ENCODE measurements at places on chromosomes 7 and 10.

DNA sequence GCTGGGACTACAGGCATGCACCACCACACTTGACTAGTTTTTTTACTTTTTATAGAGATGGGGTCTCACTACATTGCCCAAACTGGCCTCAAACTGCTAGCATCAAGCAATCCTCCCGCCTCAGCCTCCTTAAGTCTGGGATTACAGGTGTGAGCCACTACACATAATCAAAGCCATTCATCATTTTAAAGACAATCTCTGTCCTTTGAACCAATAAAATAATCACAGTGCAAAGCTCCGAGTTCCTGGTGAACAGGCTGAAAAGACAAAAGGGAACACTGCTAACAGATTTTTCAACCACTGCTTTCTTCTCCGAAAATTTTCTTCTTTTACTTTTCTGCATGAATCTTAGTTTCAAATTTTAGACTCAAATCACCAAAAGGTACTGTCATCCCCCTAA lies 58.5 kb downstream of the PARD3 start:
- no peak for DNase-seq

GRCh38 chr7:144786522-144786921 lies 49.3 kb downstream of the TPK1 start:
- DNase-seq: no peak

DNA sequence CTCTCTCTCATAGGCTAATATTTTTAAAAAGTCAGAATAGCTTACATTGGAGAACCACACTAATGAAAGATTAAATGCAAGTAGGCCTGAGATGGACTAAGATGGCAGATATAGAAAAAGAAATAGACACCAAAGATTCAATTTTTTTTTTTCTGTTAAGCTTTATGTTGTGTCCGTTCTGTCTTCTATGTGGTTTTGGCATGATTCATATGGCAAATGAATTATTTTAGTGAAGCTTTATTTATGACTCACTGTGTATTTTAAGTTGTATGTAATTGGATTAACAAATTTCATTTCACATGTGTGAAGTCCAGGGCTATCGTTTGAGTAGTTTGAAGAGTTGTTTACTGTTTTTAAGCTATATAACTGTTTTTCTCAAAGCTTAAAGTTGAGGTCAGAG lies 214.8 kb downstream of the CAMK1D start:
- DNase-seq: no peak

DNA sequence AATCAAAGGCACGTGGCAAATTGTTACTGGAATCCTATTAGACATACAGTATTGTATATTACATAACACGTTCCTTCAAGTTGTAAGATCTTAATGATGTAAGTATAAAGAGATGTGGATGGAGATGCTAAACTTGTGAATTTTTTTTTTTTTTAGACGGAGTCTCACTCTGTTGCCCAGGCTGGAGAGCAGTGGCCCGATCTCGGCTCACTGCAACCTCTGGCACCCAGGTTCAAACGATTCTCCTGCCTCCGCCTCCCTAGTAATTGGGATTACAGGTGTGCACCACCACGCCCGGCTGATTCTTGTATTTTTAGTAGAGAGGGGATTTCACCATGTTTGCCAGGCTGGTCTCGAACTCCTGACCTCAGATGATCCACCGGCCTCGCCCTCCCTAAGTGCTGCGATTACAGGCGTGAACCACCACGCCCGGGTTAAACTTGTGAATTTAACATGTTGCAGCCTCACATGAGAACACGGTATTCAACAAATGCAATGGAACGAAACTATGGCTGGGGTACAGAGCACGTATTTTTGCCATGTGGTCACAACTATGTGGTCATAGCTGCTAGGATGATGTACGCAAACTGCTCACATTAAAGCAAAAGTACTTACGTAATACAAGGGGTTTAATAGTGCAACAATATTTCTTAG lies 818 bp upstream of the SUPV3L1 start:
- no peak for DNase-seq

DNA sequence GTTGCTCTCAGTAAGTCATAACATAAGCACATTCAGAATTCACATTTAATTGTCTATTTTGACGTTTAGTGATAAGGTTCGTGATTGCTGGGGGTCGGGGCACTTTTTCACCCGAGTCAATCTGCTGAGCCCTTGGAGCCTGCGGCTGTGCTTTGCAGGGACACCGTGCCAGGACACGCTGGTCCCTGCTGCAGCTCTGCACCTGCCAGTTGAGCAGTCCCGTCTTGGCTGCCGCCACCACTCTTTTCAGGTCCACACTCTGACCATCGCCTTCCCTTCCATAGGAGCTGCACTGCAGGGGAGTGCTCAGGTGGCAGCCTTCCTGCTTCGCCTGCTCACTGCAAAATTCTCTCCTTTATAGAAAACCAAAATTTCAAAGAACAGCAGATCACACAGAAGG lies 36.4 kb downstream of the CUL1 start:
- no peak for DNase-seq

- DNase-seq: no peak
These were observed 31.6 kb downstream of the CCDC7 start for GRCh38 chr10:32477499-32477898.

DNA sequence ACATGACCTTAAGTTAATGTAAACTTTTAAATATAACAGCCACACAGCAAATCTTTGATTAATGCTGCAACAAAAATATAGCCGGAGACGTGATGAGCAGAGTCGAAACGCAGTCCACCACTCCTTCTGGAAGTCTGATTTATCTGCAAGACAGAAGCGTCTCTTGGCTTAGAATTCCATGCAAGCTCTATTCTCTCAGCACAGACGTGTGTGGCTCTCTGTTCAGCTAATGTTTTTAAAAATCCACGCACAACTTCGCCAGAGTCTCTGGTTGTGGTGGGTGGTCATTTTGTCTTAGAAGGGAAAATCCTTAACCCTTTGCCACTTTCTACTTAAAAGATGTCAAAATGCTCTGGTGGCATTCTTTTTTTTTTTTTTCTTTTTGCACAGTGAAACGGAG lies 438.0 kb upstream of the MGMT start:
- no peak for DNase-seq

- DNase-seq: no peak
These were observed 178.1 kb upstream of the SEMA3A start for GRCh38 chr7:84372712-84373111.

GRCh38 chr10:70493660-70494234 lies 15.2 kb downstream of the PALD1 start:
- DNase-seq: no peak

- DNase-seq: no peak
These were observed 241.4 kb upstream of the ZNF32 start for GRCh38 chr10:43890124-43890523.

- no peak for DNase-seq
These were observed 288.0 kb downstream of the GRID1 start for GRCh38 chr10:86078639-86079035.

GRCh38 chr7:139034855-139035585 lies 822 bp downstream of the ZC3HAV1L start:
- DNase-seq: no peak

GRCh38 chr7:67625257-67625737 lies 628.7 kb downstream of the TYW1 start:
- DNase-seq: no peak

DNA sequence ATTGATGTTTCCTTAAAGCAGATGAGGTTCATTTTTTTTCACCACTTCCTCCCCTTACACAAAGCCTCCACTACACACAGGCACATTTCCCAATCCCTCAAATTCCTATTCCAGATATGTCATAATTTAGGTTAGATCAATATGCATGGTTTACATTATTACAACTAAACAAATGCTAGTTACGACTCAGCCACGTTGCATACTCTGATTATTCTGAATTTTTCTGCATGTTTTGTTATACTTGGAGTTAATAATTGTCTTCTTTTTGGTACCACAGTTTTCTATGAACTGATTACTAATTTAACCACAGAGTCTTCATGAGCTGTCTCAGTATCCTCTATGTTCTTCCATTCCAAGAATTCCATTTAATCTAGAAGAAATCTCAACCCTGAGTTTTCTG lies 4.4 kb upstream of the BICC1 start:
- no peak for DNase-seq

DNA sequence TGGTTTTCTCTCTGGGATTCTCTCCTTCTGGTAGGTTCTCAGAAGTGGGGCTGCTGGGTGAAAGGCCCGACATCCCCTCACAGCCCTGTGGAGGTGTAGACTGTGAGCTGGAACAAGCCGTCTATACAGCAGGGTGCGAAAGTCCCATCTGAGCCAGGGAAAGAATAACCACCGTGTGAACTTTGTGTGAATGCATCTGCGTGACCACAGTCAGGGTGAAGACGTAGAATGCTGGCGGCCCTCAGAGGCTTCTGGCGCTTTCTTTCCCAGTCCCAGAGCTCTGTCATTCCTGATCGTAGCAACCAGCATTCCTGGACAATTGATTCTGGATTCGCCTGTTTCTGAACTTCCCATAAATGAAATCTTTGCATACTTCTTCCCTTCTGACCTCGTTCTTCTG lies 30.0 kb downstream of the ELFN1 start:
- no peak for DNase-seq

DNA sequence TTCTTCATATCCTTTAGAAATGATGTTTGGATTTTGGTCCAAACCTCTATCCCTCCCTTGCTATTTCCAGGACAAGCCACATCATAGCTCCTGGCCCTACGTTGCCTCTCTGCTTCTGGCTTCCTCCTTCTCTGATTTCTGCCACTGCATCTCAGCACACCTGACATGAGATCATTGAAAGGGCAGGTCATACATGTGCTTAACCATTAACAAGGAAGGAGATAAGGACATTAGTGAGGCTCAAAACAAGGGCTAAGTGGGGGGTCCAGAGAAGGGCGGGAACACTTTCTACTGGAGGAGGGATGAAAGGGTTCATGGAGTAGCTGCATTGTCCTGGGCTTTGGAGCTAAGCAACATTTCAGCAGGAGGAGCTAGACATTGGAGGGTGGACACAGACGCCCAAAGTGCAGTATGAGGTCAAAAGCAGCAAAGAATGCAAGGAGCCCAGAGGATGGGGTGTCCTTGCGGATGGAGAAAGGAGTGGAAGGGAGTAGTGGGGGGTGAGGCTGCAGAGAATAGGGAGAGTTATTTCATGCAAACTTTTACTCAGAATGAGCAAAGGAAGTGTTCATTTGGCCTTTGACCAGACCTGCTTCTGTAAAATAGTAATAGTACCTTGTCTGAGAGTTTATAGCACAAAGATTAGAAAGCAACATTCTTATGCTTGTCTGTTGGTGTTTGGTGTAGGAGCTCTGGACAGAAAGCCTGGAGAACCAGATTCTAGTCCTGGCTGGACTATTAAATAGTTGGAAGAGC lies 102.4 kb upstream of the CREB5 start:
- DNase-seq: no peak

DNA sequence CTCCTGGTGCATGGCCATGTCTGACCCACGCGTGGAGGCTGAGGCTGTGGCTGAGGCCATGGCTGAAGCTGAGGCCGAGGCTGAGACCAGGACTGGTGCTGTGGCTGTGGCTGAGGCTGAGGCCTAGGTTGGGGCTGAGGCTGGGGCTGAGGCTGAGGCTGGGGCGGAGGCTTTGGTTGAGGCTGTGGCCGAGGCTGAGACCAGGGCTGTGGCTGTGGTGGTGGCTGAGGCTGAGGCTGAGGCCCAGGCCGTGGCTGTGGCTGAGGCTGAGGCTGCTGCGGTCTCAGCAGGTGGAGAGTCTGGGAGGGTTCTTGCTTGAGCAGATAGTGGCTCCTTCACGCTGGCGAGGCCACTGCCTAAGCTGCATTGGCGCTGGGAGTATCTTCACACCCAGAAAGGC lies 76.4 kb downstream of the WDR37 start:
- no peak for DNase-seq

GRCh38 chr7:23662984-23663313 lies 17.1 kb upstream of the FAM221A start:
- DNase-seq: no peak

GRCh38 chr10:85510682-85511081 lies 855.9 kb downstream of the GRID1 start:
- DNase-seq: no peak

DNA sequence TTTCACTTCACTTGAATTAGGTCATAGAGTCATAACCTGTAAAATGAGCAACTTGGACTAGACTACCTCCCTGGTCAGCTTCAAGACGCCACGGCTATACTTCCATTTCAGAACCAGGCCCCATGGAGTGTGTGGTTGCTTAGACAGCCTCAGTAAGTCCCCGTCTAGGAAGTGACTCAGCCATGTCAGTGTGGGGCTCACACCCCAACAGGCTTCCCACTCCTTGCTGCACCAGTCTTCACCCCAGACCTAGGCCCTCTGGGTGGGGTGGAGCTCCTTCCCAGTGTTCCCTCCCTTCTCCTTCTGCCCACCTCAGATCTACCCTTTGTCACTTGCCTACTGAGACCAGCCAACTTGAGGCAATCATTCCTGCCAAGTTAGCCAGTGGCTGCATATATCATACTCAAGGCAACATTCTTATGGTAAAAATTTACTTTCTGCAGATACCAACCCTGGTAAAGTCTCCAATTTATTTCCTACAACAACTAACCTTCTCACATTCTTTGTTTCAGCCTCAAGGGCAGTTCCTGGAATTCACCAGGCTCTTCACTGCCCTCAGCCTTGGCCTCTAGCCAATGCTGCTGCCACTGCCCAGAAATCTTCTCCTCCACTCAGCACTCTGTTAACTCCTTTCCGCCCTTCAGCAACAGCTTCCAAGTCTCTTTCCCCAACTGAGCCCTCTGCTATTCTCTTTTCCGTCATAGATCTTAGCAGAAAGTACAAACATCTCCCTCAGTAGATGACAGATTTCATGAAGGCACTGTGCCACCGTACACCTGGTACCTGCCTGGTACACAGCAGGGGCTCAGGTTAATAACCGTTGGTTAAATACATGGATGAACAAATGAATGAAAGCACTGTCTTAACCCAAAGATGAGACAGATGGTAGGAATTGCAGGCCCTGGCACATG lies 31.3 kb upstream of the ZNRF2 start:
- no peak for DNase-seq

GRCh38 chr10:24009115-24009514 lies 199.8 kb upstream of the KIAA1217 start:
- DNase-seq: no peak

DNA sequence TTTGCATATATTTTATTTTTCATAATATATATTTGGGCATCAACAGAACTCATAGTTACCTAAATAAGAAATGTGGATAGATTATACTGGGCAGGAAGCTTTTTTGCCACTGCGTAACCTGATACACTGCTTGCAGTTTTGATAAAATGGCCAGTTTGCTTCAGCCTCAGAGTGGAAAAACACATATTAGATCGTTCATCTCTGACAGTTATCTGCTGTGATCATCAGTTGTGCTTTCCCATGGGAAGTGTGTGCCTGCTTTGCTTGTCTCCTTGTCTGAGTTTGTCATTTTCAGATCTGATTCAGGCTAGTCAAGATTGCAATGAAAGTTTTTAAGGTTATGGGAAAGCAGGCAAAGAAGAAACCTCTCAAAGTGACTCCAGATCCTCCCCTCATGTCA lies 54.0 kb downstream of the ADAM12 start:
- no peak for DNase-seq

DNA sequence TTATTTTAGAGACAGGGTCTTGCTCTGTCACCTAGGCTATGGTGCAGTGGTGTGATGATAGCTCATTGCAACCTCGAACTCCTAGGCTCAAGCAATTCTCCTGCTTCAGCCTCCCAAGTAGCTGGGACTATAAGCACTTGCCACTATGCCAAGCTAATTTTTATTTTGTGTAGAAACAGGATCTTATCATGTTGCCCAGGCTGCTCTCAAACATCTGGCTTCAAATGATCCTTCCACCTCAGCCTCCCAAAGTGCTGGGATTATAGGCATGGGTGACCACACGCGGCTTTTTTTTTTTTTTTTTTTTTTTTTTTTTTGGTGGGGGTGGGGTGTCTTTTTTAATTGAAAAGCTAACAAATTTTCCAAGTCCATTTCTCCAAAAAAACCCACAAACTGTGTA lies 18.4 kb downstream of the HPS6 start:
- no peak for DNase-seq

Data from central memory CD4-positive, alpha-beta T cell (primary cell).